NCI-H2171 treated with DMSO at 0.1 percent for 48 hours (cell line): ENCODE measurements at places on chromosomes 2 and 18.

DNA sequence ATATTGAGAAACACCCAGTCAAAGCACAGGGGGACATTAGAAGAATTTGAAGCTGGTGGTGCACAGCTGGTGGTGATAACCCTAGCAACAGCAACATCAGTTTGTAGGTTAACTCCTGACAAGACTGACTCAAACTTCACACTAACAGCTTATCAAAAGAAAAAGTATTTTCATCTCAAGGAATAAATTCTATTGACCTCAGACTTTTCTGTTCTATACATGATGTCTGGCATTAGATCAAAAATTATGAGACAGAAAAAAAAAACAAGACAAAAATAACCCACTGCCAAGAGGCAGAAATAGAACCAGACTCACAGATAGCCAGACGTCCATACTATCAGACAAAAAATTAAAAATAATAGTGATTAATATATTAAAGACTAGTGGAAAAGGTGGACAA is 126.1 kb downstream of the COL6A3 start:
- no peak for DNase-seq

DNA sequence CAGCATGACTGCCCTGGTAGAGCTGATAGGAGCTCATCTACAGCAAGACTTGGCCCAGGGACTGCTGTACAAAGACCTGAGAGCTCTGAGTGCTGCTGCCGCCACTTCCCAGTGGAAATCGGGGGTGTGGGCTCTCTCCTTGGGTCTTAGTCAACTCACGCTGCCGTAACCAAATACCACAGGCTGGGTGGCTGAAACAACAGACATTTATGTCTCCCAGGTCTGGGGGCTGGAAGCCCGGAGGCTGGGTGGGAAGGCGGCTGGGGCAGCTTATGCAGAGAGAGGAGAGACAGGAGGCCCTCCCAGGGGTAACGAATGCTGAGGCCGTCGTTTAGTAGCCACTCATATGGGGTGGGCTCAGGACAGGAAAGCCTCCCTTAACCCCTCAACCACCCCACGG is 15.4 kb upstream of the MAL start:
- DNase-seq, result no peak

DNA sequence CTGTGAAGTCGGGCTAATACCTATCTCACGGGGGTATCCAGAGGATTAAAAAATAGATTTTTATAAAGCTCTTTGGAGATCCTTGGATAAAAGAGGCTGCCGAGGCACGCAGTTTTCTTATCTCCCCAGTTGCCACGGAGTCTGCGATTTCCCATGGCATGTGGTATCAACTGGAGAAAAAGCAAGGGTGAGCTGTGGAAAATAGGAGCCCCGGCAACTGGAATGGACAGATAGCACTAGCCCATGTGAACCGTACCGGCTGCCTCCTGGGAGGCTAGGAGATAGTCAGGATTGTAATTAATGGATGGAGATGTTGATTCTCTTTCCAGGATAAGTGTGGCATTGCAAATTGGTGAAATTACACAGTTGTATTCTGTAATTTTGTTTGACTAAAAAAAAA is 407.6 kb upstream of the KCNH7 start:
- DNase-seq, result no peak

GRCh38 chr2:110771547-110772382 is 39.4 kb downstream of the ACOXL start:
- peak; percentile 18 for DNase-seq

DNA sequence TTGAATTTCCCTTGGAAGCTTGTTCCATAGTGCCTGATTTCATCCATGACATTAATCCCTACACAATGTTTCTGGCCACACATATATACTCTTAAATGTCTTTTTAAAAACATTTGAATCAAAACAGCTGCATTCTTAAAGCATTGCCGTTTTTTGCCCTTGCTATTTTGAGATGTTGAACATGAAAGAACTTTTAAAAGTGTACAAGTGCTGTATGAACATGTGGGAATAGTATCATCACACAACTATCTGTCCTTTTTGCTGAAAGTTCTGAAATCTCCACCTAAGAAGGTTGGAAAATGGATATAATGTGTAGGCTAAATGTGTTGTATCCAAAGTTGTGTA is 318.7 kb upstream of the UBE2E3 start:
- no peak for DNase-seq

DNA sequence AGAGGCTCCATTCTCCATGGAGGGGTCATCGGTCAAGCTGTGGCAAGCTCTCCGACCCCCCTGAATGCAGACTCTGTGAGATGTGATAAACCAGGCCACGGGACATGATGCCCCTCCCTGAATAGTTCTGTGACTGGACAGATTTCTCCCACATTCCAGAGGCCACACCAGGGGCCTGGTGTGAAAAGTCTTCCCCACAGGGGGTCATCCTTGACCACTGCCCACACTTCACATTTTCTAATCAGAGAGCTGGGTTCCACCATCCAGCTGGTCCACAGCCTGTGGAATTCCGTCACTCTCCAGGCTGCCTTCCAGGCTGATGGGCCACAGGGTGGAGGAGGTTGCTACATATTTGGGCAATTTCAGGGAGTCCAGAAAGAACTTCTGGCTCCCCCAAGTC is 51.3 kb upstream of the CYRIA start:
- no peak for DNase-seq

- no peak for DNase-seq
Observed at GRCh38 chr2:75596784-75597183, 36.0 kb upstream of the EVA1A start.

DNA sequence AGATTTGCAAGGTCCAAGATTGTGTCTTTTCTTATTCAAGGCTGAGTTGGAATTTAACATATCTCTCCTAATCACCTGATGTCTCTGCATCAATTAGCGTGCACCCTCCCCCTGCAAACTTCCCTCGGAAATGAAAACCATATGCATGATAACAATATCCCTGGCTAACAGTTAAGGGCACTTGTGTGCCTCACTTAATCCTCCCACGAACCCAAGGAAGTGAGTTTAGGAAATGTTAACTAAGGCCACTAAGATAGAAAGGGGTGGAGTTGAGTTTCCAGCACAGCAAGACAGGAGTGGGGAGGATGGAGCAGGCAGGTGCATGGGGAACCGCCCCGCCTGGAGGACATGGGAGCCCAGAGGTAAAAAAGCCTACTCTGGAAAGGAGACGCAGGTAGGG is 52.4 kb upstream of the PTMA start:
- DNase-seq, result no peak

- DNase-seq, result no peak
Observed at GRCh38 chr2:100955226-100955625, 46.9 kb upstream of the RPL31 start.

DNA sequence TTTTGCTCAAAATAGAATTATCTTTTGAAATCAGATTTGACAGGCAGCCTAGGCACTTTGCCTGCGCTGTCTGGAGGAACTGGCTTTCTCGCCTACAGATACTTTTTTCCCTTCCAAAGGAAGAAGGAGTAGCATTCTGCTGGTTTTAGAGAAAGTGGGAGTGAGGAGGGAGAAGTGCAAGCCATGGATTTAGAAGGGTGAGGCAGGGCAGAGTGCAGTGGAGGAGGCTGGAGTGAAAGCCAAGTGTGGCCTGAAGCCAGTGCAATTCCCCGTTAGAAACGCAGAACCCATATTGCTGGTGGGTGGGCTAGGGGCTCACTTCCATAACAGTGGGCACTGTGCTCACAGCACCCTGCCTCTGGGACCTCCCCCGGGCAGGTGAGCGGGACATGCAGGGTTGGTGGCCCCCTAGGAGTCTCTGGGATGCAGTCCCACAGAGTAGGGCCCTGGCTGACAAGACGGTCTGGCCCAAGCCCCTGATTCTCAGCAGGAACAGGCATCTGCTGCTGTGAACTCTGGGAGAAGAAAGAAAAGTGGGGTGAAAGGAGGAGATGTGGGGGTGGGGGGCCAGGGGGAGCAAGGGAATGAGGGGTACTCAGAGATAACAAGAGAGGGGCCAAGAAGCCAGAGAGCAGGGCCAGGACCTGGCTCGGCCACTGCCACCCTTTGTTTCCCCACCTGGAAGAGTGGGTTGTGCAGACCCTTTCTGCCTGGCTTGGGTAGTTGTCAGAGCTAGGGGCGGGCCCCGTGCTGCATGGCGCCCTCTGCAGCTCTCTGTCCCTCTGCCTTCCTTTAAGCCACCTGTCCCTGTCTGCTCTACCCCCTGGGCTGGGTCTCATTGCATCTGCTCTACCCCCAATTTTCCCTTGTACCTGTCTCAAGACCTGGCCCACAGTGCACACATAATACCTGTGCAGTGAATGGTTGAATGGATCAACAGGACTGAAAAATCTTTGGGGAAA is 273.5 kb upstream of the HS6ST1 start:
- DNase-seq, result no peak

DNA sequence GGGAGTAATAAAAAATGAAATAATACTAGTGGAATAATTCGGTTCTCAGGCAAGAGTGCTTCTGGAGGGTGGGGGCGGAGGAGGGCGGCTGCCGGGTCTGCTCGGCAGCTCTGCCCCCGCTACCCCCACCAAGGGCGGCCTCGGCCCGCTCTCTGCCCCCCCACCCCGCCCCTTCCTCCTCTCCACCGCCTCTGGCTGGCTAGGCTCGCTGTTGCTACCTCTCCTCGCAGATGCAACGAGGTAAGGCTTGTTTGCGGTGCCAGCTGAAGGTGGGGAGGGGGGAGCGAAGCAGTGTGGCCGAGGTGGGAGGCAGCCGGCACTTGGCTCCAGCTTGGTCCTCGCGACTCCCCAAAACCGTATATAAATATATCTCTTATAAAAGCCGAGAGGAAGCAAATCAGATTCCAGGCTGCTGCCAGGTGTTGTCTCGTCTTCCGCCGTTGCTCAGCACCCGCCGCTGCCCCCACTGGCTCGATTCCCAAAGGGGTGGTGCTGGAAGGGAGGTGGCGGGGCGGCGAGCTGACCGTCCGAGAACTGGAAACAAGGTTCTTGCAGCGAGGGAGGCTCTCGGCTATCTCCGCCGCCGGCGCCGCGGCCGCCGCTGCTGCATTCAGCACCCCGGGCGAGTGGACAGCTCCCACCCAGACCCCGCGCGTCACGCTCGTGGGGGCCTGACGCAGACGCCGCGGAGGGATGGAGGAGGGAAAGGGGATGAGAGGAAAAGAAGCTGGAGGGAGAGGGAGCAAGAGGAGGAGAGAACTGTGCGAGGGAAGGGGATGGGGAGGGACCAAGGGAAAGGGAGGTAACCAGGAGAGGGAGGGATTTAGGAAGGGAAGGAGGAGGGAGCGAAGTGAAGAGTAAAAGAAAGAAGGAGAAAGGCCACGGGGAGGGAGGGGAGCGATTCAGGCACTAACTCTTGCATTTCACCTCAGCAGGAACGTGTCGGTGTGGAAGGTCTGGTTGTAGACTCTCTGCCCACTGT is at the start of gene MARCHF4:
Gene MARCHF4 (minus strand): TSS at position 763 of the 982 bp plus-strand sequence. CDS start 2,223 bp downstream, outside the sequence.
- peak; percentile 54 for DNase-seq

- DNase-seq, result no peak
Observed at GRCh38 chr2:38251940-38252339, 125.1 kb downstream of the ATL2 start.

- DNase-seq, result no peak
Observed at GRCh38 chr18:67608615-67609273, 92.2 kb upstream of the DSEL start.

GRCh38 chr2:239927424-239927981 is 97.6 kb downstream of the NDUFA10 start:
- no peak for DNase-seq

DNA sequence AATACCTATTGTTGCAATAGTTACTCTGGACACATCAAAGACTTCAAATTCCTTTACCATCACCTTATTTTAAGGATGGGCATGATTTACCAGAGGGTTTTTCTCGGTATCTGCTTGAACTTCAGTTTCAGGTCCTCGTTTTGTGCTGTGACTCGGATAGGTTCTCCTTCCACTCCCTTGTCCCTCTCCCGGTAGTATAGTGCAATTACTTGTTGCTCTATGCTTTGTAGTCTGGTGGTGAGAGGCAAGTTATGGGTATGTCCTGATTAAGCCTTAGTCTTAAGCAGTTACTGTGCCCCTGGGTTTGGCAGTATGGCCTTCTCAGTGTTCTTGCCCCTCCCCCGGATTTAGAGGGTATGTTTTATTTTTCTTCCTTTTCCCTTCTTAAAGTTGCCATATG is 96.6 kb downstream of the RHBDD1 start:
- DNase-seq, result no peak

DNA sequence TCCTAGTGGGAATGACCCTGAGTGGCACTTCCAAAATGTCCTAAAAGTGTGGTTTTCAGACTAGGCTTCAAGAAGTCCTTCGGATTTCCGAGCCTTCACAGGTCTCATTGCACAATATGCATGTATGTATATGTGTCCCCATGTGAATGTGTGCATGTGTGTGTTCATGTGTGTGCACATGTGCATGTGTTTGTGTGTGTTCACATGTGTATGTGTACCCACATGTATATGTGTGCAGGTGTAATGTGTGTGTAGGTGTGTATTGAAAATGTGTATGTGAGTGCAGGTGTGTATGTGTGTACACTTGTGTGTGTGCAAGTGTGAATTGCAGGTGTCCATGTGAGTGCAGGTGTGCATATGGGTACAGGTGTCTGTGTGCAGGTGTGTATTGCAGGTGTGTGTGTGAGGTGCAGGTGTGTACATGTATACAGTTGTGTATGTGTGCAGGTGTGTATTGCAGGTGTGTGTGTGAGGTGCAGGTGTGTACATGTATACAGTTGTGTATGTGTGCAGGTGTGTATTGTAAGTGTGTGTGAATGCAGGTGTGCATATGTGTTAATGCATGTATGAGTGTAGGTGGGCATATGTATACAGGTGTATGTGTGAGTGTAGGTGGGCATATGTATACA is 124.4 kb upstream of the EPB41L3 start:
- no peak for DNase-seq

- no peak for DNase-seq
Observed at GRCh38 chr18:27057519-27058234, 127.4 kb downstream of the CHST9 start.

DNA sequence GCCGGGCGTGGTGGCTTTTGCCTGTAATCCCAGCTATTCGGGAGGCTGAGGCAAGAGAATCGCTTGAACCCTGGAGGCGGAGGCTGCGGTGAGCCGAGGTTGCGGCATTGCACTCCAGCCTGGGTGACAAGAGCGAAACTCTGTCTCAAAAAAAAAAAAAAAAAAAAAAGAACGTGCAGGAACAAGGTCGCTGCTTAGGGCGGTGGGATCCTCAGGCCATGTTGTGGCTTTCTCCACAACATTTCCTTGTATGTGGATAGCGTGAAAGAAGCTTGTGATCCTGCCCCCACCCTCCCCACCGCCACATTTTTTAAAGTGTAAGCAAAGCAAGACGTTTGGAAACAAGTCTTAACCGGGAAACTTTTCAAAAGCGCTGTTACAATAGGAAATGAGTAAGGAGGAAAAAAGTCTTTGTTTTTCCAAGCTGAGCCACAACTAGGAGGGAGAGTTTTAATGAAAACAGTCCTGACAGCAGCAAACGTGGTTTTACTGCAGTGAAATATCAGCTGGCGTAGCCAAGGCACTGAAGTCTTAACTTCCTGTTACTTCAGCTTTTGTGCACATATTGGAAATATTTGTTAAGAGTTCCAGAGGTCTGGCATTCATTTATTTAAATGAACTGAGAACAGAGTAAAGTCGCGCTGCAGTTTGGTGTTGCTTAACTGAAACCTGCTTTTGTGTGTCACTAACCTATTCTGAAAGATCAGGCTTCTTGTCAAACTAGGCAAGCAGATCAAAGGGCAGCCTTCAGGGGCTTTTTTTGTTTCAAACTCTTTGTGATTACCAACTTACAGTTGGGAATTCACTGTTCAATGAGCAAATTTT is 3.8 kb downstream of the TGIF1 start:
- DNase-seq, result no peak
